ENCODE measurements at places on chromosomes 6 and 20.

DNA sequence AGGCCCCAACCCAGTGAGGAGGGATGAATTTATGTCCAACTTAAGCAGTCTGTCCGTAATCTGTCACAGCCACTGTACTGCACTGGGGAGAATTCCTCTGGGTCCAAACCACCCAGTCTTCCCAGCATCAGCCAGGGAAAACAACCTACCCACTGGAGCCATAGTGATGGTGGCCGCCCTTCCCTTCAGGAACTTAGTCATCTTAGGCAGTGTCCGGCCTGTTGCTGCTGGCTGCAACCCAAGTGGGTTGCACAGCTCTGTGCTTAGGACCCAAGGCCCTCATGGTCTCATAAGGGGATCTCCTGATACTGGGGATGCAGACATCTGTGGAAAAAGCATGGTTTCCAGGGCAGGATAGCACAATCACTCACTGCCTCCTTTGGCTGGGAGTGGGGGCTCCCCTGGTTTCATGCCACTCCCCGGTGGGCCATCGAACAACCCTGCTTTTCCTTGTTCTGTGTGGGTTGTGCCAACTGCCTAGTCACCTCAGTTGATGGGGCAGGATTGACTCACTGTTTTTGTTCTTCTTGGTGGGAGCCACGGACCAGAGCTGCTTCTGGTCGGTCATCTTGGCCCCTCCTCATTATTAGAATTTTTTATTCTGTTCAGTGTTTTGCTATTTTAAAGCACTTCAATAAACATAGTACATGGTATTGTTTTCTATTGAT is 591.9 kb downstream of the DOK5 start:
- DNase-seq = no peak

DNA sequence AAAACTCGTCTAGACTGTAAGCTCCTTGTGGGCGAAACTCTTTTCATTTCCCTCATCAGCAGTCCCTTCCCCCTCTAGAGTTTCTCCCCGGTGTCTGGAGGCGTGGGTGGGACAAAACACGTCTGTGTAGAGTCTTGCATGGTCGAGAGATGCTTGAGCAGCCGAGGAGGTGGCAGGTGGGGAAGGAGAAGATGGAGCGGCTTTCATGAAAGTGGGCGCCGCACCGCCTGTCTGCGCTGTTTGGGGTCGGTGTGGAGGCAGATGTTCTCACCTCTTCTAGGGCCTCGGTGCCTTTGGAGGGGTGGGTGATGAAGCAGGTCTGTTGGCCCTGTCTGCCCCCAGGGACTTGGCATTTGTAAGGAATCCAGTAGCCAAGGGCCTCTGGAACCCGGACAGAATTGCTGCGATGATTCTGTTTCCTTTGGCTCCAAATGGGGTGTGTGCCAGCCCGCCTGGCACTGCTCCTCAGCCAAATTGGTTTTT is 1.2 kb downstream of the BRPF3 start:
- DNase-seq = no peak

DNA sequence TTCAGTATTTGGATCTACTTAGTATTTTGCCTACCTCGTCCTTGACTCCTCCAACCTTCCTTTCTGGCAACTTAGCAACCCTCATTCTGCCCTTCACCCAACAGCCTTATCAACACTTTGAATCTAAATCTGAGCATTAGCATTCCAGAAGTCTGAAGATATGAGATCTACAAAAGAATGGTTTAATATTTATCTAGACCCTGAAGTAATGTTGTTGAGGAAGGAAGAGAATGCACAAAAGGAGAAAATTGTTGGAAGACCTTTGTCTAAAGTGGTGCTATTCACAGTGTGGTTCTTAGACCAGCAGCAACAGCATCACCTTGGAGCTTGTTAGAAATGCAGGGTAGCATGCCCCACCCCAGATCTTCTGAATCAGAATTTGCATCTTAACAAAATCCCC is 198.2 kb upstream of the PLCB4 start:
- no peak for DNase-seq

- DNase-seq = no peak
Measured at GRCh38 chr20:52783769-52784168, 188.4 kb upstream of the TSHZ2 start.

GRCh38 chr20:53990768-53991450 is 79.5 kb downstream of the BCAS1 start:
- peak; percentile 24 for DNase-seq

DNA sequence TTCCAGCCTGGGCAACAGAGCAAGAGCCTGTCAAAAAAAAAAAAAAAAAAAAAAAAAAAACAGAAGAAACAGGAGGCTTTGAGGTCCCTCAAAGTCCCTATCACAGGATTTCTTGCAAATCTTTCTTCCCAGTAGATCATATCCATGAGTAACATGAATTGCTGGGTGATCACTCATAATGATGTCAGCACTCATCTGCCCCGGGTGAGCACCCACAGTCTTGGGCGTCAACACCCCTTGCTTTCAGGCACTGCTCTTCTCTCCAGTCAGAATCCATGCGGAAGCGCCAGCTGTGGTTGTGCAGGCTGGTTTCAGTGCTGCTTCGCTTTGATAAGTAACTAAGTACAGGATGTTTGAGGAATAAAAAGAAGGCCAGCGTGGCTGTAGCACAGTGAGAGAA is 40.2 kb upstream of the INSM1 start:
- no peak for DNase-seq

GRCh38 chr6:149729824-149730223 is 11.9 kb upstream of the LATS1 start:
- DNase-seq = no peak

- no peak for DNase-seq
Measured at GRCh38 chr20:63640086-63640485, 13.1 kb downstream of the STMN3 start.
